ENCODE measurements at places on chromosomes 12 and 14. TPM values are rescaled to one million over a fixed set of nuclear protein-coding genes. Genes with fewer than 3 reads are reported as not detected.

DNA sequence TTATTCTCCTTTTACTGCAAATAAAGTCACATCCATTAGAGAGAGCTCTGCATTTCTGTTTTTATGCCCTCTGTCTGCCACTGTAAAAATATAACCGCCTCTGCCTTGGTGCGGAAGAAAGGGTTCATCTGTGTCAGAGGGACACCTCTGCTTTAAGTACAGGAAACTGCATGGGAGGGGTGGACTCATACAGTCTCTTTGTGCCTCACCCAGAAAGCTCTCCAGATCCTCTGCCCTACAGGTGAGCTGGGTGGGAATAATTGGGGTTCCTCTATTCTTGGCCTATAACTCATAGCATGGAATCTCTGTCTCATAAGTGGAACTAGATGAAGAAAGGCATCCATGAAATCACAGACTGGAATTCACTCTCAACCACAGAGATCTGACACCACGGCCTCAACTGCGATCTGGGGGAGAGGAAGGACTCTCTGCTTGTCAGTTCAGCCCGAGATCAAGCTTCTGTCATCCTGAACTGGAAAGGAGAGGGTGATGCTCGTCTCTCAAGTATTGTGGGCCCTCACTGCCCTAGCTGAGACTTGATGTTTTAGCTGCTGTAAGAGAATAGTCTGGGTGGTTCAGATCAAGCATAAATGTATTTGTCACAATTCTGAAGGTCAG is 702.3 kb downstream of the TMEM121 start:
- H3K4me3 ChIP-seq, result no peak overlapping the region
- no peak overlapping the region for H3K27ac ChIP-seq
- H3K4me1 ChIP-seq, result no peaks in the 10 kb centered on the region
- H3K27me3 ChIP-seq, result no peaks in the 10 kb centered on the region

DNA sequence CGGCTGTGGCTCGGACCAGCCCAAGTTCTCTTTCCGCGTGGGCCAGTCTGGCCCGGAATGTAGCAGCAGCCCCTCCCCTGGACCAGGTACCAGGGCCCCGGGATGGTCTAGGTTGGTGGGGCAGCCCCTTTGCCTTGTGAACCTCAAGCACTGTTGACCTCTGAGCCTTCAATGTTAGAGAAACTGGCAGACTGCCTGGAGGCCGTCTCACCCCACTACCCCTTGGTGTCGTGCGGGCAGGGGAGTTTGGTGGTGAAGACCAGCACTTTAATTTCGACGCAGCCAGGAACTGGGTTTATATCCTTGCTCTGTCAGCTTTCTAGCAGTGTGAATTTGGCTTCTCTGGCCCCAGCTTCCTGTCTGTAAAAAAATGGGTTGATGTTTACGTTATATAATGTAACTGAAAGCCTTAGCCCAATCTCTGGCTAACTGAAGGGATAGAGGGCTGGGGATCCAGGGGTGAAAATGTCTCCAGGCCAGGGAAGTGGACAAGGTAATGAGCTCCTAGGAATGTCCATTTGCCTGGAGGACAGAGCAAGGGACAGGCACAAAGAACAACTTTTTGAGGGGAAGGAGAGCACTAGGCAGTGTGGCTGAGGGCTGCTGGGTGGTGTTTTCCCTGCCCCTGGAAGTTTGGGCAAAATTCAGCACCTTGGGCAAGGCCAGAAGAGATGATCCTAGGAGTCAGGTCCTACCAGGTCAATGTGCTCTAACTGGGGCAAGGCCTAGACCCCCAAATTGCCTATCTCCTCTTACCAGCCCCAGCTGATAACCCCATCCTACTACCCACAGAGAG is 11.4 kb downstream of the MCRS1 start:
- DNase-seq, result no peak
- H3K27ac ChIP-seq, result no peak overlapping the region
- H3K4me1 ChIP-seq, result no peaks in the 10 kb centered on the region

DNA sequence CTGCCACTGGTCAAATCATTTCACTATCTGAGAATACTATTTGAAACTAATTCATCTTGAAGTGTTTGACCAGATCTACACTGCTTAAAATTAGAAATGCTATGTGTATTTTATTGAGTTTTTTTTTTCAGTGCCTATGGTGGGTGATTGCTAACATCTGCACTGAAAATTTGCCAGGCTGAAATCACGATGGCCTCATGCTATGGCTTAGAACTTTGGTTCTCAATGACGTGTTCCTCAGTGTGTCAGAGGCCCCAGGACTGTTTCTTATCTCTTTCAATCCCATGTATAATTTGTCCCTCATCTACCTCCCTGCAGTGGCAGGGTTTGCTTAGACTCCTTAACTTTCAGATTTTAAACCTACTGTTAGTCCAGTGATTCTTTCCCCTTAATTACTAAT is 36.2 kb upstream of the NKX2-8 start:
- no peak overlapping the region for H3K27ac ChIP-seq
- no peaks in the 10 kb centered on the region for H3K27me3 ChIP-seq
- no peaks in the 10 kb centered on the region for H3K4me1 ChIP-seq
- no peaks in the 10 kb centered on the region for H3K36me3 ChIP-seq

GRCh38 chr12:64265839-64266238 is 43.7 kb upstream of the KICS2 start:
- H3K36me3 ChIP-seq, result no peaks in the 10 kb centered on the region
- H3K27me3 ChIP-seq, result no peaks in the 10 kb centered on the region
- DNase-seq, result no peak

- no peaks in the 10 kb centered on the region for H3K4me1 ChIP-seq
- no peak overlapping the region for H3K4me3 ChIP-seq
- H3K27me3 ChIP-seq, result no peaks in the 10 kb centered on the region
- DNase-seq, result no peak
- H3K27ac ChIP-seq, result no peak overlapping the region
Measured at GRCh38 chr12:72839696-72840095, 567.5 kb downstream of the TRHDE start.

DNA sequence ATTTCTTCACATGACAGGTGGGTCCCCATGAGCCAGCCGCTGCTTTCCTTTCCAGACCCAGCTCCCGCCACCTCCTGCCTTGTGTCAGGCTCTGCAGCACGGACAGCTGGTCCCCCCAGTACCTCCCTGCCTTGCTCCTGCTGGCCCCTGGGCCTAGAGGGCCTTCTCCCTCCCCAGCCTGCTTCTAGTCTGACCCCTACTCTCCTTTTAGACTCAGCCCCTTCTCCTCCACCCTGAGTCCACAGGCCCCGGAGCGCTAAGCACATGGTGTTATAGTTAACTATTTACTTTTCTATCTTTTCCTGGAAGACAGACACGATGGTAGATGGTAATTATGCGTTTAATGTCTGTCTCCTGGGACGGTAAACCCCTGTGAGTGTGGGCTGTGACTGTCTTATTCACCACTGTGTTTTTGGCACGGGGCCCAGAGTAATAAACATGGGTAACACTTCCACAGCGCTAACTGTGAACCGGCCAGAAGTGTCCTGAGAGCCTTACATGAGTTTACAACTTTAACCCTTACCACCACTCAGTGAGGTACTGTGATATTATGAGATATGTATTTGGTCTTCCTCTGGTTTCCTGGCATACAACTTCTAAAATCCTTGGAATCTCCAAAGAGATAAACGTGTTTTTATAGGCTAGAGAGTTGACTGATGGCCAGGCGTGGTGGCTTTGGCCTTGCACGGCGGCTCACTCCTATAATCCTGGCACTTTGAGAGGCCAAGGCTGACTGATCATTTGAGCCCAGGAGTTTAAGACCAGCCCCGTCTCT is 41.2 kb downstream of the DGLUCY start:
- no peak for DNase-seq
- peaks cover 8% of the 10 kb centered on the region for H3K36me3 ChIP-seq
- H3K4me3 ChIP-seq, result no peak overlapping the region
- H3K27me3 ChIP-seq, result no peaks in the 10 kb centered on the region
- no peaks in the 10 kb centered on the region for H3K4me1 ChIP-seq

GRCh38 chr14:86770186-86770585 is 1222.8 kb downstream of the GALC start:
- no peak overlapping the region for H3K4me3 ChIP-seq
- H3K27me3 ChIP-seq, result no peaks in the 10 kb centered on the region
- no peaks in the 10 kb centered on the region for H3K36me3 ChIP-seq
- no peaks in the 10 kb centered on the region for H3K4me1 ChIP-seq

DNA sequence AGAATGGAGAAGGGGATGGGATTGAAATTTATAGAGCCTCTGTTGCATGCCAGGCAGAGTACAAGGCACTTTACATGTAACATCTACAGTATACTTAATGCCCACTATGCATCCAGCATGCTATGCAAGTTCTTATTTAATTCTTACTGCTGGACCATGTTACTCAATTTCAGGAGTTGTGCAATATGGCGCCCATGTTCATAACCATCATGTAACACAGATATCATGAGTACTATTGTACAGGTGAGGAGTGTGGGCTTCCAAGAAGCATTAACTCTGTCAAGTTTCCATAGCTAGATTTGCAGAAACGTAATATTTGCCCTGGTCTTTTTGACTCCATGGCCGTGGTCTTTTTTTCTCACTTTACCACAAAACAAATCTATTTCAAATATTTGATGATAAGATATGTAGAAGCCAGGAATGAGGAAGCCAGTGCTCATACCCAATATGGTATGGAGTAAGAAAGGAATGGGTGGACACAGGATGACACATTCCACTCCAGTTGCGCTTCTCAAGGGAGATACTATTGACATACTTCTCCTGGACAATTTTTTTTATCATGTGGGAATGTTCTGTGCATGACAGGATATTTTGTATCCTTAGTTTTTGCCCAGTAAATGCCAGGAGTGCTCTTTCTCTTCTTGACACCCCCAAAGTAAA is 191.8 kb downstream of the C12orf75 start:
- no peak for DNase-seq
- peak overlapping the region; percentile 52 for H3K27ac ChIP-seq
- H3K27me3 ChIP-seq, result no peaks in the 10 kb centered on the region
- no peak overlapping the region for H3K4me3 ChIP-seq
- no peaks in the 10 kb centered on the region for H3K4me1 ChIP-seq
- H3K36me3 ChIP-seq, result no peaks in the 10 kb centered on the region

GRCh38 chr14:77088645-77089044 is 9.4 kb upstream of the CIPC start:
- H3K4me1 ChIP-seq, result no peaks in the 10 kb centered on the region
- no peaks in the 10 kb centered on the region for H3K36me3 ChIP-seq
- no peak overlapping the region for H3K4me3 ChIP-seq
- H3K27ac ChIP-seq, result no peak overlapping the region

DNA sequence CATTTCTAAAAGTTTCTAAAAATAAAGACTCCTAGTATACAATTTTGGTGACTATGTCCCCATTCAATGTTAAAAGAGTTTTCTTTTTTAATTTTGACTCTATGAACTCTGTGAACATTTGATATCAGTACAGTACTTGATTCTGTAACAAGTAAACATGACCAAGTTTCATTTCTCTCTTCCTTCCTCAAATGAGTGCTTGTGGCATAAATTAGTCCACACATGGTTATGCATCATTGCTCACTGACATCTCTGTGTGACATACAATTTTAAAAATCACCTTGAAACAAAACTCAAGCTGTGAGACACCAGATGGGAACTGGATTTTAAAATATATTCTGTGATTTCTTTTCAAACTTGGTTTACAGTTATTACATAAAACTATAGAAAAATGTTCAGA is 253.9 kb upstream of the MDGA2 start:
- H3K27me3 ChIP-seq, result no peaks in the 10 kb centered on the region
- no peaks in the 10 kb centered on the region for H3K4me1 ChIP-seq
- H3K36me3 ChIP-seq, result no peaks in the 10 kb centered on the region
- no peak overlapping the region for H3K27ac ChIP-seq

GRCh38 chr12:54266852-54267251 is 13.1 kb downstream of the CBX5 start:
- no peak overlapping the region for H3K4me3 ChIP-seq
- H3K36me3 ChIP-seq, result no peaks in the 10 kb centered on the region
- no peaks in the 10 kb centered on the region for H3K4me1 ChIP-seq
- DNase-seq, result no peak

- H3K4me1 ChIP-seq, result no peaks in the 10 kb centered on the region
- H3K36me3 ChIP-seq, result no peaks in the 10 kb centered on the region
- no peaks in the 10 kb centered on the region for H3K27me3 ChIP-seq
Measured at GRCh38 chr12:67916266-67916970, 72.8 kb upstream of the IFNG-AS1 start.

GRCh38 chr12:78088391-78088832 is 257.7 kb downstream of the NAV3 start:
- no peak for DNase-seq
- no peaks in the 10 kb centered on the region for H3K36me3 ChIP-seq
- H3K4me3 ChIP-seq, result no peak overlapping the region
- H3K27ac ChIP-seq, result no peak overlapping the region
- H3K4me1 ChIP-seq, result no peaks in the 10 kb centered on the region
- no peaks in the 10 kb centered on the region for H3K27me3 ChIP-seq

DNA sequence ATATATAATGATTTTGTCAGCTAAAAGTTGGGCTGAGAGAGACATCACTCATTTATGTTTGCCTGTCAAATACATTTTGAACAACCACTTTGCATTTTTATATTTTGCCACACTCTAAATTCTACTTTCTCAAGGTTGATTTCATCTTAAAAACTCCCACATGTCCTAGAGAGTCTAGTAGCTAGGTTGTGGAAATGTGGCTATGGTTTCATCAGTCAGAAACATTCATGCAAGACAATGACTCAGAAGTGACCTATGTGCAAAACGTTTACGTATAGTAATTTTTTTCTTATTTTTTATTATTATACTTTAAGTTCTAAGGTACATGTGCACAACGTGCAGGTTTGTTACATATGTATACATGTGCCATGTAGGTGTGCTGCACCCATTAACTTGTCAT is 27.4 kb upstream of the PRKD1 start:
- no peak for DNase-seq
- no peaks in the 10 kb centered on the region for H3K4me1 ChIP-seq
- H3K36me3 ChIP-seq, result no peaks in the 10 kb centered on the region
- no peak overlapping the region for H3K4me3 ChIP-seq
- no peaks in the 10 kb centered on the region for H3K27me3 ChIP-seq
- no peak overlapping the region for H3K27ac ChIP-seq

DNA sequence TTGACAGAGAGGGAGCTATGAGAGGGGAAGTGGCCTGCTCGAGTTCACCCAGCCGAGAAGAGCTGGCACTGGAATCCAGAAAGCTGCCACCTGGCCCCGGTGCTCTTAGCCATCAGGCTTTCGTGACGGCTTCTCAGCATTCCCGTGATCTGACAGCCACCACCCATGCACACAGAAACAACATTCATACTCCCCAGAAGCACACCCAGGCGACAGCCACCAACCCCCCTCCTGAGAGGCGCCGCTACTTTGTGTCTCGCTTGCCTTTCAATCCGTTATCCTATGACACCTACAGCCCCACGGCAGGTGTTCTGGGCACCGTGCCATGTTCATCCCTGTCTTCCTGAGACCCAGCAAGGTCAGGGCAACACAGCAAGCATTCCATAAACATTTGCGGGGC is 31.4 kb downstream of the PSMC1 start:
- DNase-seq, result no peak
- no peaks in the 10 kb centered on the region for H3K4me1 ChIP-seq
- H3K4me3 ChIP-seq, result no peak overlapping the region

- DNase-seq, result no peak
- no peaks in the 10 kb centered on the region for H3K4me1 ChIP-seq
- H3K27me3 ChIP-seq, result no peaks in the 10 kb centered on the region
Measured at GRCh38 chr12:5110345-5110744, 66.7 kb downstream of the KCNA5 start.

LRTM2 gene
- total RNA-seq, result not detected

MYL6B gene
- total RNA-seq, result 53.6 TPM

SLC25A21 gene
- not detected for total RNA-seq

GLI1 gene
- total RNA-seq, result 2.8 TPM

TOX4 gene
- total RNA-seq, result 76.7 TPM

AICDA gene
- total RNA-seq, result not detected

ZNF219 gene
- total RNA-seq, result 62.9 TPM

ALDH6A1 gene
- 4.9 TPM for total RNA-seq

Measured in ascending aorta (tissue), 2 donors.